ENCODE measurements at places on chromosomes 5 and 9. TPM values are rescaled to one million over a fixed set of nuclear protein-coding genes. Genes with fewer than 3 reads are reported as not detected.

Gene PCSK5
- not detected for total RNA-seq

Gene PPP1R26
- total RNA-seq, result 19.1 TPM

Gene DEPDC1B
- total RNA-seq, result 6.0 TPM

Gene CATSPER3
- total RNA-seq, result 0.91 TPM

Gene ARRDC3
- total RNA-seq, result 41.6 TPM

Gene CYLC2
- not detected for total RNA-seq

Gene FOCAD
- 20.7 TPM for total RNA-seq

Gene HK3
- not detected for total RNA-seq

Gene CDH9
- not detected for total RNA-seq

Gene GARIN3
- total RNA-seq, result not detected

Gene PDE6A
- 0.22 TPM for total RNA-seq

Gene ZFP2
- 0.54 TPM for total RNA-seq

Gene PHF24
- not detected for total RNA-seq

Gene F2RL1
- total RNA-seq, result 34.9 TPM

Measured in MCF 10A (cell line).